ENCODE measurements at places on chromosomes 6 and 20.

- no peak for DNase-seq
Observed at GRCh38 chr20:4855555-4855954, 133.8 kb downstream of the PRND start.

GRCh38 chr20:32449890-32450401 lies 91.8 kb downstream of the ASXL1 start:
- no peak for DNase-seq

DNA sequence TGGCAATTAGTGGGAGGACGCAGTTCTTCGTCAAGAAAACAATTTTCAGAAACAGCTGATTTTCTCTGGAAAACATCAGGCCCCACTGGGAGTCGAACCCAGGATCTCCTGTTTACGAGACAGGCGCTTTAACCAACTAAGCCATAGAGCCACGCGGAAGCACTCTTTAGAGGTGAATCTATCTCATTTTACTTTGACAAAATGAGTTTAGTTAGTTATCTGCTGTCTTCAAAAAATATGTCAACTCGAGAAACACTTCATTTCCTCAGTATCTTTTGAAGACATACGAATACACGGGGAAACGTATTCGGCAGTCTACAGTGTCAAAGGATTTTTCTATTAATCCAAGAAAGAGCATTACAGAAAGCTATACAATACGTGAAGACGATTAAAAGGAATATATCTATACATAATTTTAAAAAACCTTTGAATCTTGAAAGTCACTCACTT lies 26.7 kb downstream of the GPX6 start:
- DNase-seq = peak; percentile 65

DNA sequence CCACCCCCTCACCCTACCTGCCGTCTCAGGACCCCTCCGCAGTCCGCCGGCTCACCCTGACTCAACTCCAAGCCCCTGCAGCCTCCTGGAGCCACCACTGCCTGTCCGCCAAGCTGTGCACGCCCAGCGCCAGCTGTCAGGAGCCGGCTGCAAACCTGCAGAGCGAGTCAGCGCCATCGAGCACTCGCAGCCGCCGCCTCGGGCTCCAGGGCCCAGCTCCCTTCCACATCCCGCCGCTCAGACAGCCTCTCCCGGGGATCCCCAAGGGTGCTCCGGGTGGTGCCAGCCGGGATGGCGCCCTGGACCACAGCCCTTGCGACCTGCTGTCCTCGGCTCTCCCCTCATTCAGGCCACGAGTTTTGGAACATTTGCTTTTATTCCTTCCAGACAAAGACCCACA lies 4.3 kb downstream of the TNNC2 start:
- peak; percentile 75 for DNase-seq

- DNase-seq = peak; percentile 78
Observed at GRCh38 chr6:165850434-165851019, 187.5 kb upstream of the PDE10A start.

- DNase-seq = no peak
Observed at GRCh38 chr6:107727096-107727757, 96.9 kb downstream of the SCML4 start.

DNA sequence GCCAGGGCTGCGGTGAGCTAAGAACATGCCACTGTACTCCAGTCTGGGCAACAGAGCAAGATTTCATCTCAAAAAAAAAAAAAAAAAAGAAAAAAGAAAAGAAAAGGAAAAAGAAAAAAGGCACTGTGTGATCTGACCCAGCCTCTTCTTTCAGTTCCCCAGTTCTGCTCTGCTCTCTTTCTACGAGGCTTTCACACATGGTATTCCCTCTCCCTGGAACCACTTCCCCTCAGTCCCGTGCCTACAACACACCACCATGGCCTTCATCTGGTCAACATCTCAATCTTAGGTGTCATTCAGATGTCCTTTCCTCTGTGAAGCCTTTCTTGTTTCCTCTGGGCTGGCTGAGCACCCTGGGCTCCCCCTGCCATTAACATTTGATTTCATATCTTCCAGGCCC lies 2.3 kb upstream of the DSN1 start:
- DNase-seq = no peak
